Ecto neural progenitor cell (in vitro differentiated cells): ENCODE measurements at places on chromosomes 4 and X.

DNA sequence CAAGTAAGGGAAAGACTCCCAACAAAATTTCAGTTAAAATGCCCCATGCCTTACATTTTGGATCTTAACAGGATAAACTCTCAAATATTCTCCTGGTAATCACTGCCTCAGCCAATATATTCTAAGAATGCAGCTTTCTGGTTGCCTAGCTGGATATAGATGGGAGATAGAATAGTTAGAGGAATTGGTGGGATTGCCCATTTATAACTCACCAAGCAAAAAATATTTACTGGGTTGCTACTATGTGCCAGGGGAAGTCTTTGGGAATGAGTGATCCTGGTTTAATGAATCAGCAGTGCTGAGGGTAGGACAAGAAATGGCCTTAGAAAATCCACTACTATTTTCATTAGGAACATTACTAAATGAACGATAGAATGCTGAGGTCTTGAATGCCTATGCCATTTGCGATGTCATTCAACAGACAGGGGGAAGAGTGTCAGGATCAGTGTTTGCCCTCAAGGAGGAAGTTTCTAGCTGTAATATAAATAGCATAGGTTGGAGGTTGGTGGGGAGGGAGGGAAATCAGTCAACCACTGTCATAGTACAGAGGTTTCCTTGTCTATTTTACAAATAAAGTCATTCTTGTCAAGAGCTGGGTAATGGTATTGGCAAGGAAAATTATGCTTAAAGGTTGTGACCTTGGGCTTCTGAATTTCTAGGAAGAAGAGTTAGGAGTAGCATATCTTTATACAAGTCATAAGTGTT is 63.5 kb downstream of the ENOPH1 start:
- DNase-seq = no peak

DNA sequence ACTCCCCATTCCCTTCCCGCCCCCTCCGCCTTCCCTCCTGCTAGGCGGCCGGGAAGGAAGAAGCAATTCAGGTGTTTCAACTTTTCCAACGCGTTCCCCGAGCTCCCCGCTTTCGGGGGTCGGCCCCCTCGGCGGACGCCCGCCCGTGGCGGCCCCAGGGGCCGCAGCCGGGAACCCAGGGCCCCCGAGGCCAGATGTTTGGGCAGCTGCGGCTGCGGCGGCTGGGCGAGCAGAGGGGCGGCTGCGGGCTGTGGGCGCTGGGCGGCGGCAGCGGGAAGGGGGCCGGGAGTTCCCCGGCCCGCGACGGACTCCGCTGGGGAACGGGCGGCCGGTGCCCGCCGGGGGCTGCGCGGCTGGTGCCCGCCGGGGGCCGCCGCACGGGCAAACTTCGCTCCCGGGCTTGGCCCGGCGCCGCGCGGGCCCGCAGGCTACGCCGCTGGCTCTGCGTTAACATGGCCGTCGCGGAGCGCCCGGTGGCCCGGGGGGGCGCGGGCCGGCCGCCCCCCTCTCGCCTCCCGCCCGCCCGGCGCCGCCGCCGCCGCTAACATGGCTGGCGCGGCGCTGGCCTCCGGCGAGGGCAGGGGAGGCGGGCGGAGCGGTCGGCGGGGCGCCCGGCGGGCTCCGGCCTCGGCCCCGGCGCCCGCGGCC is 510 bp downstream of the HMGB3 start:
- DNase-seq = no peak

DNA sequence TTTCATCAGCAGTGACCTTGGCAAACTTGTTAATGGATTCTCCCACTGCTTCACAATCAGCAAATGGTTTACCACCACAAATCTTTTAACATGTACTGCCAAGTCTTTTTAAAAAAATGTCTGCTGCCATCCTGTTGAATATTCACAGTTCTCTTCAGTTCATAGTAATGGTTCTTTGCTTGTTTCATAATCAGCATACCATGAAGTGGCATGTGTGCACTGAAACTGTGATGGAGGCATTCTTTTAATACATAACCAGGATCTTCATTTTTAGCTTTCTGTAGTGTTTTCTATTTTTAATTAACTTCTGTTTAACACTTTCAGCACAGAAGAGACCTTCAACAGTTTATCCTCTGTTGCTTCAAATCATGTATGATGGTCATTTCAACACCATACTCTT is 230.1 kb upstream of the ARSJ start:
- no peak for DNase-seq

DNA sequence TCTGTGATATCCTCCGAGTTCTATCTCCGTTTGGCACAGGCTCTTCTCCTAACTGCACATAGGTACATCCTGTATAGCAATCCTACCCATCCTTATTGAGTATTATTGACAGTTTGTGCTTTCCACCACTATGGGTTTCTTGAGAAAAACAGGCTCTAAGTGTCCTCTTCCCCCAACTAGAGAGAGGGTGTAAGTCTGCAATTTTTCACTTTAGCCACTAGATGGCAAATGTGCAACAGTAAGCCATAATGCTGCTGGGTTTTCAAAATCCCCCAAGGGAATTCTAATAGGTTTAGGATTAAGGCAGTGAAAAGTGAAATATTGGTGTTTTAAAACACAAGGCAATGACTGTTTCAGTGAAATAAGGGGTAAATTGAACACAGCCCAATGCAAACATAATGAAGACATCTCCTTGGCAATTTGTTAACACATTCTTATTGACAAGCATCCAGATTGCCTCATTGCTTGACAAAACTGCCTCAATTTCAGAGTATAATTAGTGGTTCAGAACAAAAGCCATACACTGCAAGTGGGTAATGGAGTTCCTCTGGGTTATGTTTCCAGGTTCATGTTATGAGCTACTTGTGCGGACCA is 239.0 kb upstream of the HTR2C start:
- DNase-seq = no peak

GRCh38 chrX:57406149-57406548 is 119.6 kb downstream of the FAAH2 start:
- no peak for DNase-seq

GRCh38 chr4:37138019-37138653 is 106.4 kb upstream of the NWD2 start:
- DNase-seq = no peak

GRCh38 chrX:42975906-42976305 is 197.9 kb upstream of the PPP1R2C start:
- DNase-seq = no peak

DNA sequence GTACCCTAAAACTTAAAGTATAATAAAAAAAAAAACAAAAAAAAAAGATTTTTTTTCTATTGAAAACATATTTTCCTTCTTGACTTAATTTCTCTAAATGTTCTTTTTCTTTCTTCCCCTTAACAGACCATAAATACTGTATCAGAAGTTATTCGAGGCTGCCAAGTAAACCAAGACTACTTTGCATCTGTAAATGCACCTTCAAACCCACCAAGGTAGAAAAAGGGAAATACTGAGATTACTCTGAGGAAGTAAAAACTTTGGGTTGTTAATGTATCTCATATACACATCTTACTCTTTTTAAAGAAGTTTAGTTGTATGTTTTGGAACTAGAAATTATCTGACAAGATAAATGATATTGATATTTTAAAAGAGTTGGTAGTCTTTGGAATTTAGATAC is 65.6 kb downstream of the USO1 start:
- no peak for DNase-seq

GRCh38 chrX:47862680-47863079 is 26.0 kb downstream of the ZNF81 start:
- DNase-seq = no peak

DNA sequence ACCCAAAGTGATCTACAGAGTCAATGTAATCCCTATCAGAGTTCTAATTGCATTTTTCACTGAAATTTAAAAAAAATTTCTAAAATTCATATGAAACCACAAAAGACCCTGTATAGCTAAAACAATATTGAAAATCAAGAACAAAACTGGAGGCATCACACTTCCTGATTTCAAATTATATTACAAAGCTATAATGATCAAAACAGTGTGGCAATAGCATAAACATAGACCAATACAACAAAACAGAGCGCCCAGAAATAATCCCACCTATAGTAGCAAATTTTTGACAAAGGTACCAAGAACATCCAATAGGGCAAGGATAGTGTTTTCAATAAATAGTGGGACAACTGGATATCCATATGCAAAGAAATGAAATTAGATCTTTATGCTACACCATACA is 59.4 kb upstream of the PRKG2 start:
- DNase-seq = no peak

DNA sequence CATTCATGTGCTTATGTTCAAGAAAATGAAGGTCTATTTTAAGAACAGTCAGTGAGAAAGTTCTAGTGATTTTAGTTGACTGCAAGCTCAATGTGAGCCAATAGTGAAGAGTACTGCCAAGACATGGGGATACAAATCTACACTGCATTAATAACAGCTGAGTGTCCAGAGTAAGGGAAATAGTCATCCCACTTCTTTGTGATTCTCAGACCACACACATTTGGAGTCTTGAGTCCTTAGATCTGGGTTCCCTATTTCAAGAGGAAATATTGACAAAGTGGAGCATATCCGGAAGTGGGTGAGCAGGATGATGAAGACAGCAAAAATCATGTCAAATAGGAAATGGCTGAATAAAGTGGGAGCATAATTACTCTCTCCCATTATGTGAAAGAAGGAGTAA is 171.1 kb downstream of the LARP7 start:
- DNase-seq = no peak

DNA sequence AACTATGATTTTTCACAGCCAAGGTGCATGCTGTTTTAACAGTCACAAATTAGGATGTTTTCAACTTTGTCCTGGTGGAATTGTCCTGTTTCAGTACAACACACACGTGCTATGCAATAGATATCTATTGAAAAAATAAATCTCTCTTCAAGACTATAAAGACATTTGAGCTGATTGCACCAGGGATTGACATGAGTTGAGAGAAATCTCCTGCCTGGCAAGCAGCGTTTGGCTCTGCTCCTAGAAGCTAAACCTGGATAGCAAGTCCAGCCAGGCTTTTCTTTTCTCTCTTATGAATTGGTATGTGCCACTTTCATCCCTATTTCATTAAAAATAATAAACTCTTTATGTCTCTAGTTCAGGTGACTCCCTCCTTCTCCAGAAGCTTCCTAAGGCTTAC is 16.6 kb upstream of the NPNT start:
- DNase-seq = no peak

DNA sequence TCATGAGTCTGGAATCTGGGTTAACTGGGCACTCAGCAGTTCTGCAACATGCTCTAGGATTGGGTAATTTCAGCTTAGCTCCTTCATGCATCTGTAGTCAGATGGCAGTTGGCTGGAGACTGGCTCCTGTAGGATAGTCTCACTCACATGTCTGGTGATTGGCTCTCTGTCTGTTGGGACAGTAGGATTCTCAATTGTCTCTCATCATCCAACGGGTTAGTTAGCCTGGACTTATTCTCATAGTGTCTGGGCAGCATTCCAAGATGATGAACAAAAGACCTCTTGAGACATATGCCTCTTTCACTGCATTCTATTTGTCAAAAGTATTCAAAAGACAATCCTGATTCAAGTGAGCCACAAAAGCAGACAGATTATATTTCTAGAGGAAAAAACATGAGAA is 795.6 kb upstream of the GALNTL6 start:
- DNase-seq = no peak

GRCh38 chr4:132026166-132026565 is 1122.9 kb upstream of the PCDH10 start:
- no peak for DNase-seq

DNA sequence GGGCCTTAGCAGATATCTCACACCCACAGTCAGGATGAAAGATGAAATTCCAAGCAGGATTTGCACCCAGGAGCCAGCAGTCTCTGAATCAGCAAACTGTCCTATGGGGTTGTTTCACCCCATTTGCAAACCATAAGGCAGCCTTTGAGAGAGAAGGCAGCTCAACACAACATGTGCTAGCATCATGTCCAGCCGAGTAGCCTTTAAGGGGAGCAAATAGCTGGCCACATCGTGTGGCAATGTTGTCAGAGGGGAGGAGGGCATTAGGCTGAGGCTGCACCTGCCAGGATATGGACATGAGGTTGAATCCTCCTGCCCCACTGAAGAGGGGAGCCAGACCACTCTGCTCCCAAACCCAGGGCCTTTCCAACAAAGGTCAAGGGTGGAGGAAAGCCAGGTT is 20.6 kb upstream of the PJA1 start:
- no peak for DNase-seq

DNA sequence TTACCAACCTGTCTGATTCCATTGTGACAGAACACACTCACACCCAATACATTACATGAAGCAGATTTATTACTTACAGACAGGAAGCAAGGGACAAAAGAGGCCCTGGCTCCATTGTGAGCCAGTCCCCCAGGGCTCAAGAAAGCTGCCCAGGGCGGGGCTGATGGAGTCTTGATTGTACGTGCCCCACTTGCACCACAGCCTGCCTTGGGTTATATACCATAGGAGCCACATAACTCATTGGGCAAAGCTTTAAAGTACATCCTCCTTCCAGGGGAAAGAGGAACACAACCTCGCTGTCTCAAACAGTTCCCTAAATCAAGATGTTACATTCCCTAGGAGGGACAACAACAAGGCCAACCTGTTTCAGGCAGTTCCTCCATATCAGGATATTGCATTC is 3.4 kb upstream of the ZRSR2 start:
- no peak for DNase-seq

DNA sequence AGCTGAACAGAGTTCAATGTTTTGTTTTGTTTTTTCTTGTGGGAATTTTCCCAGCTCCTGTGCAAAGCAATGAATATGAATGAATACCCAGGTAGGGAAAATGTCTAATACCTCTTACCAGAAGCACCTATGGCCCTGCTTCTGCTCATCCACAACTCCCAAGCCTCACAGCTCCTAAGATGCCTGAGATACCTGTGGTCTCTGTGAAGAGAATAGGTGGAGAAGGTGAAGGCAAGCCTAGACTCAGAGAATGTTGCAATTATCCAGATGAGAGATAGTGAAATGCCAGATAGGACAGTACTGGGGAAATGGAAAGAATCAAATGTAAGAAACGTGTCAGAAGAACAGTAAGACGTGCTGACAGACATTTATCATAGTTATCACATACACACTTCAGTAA is 70.2 kb upstream of the NOCT start:
- DNase-seq = no peak

DNA sequence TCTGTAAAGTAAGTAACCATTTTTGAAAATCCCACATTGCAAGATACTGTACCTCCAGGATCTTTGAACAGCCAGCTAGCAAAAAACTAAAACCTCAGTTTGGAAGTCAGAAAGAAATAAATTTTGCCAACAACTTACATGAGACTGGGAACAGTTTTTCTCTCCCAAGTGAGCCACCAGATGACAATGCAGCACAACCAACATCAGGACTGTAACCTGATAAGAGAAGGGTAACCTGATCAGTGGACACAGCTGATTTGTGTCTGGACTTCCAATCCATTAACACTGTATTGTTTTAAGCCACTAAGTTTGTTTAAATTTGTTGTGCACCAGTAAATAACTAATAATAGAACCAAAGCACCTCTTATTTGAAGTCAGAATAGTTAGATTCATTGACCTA is 923.3 kb downstream of the FAT4 start:
- no peak for DNase-seq

- DNase-seq = no peak
Observed at GRCh38 chrX:9865804-9866472, 79.7 kb downstream of the SHROOM2 start.

GRCh38 chr4:8675383-8675782 is 82.8 kb downstream of the CPZ start:
- peak; percentile 88 for DNase-seq

GRCh38 chrX:11266573-11267003 is 26.6 kb upstream of the AMELX start:
- no peak for DNase-seq
